IPS-NIHi11 (cell line): ENCODE measurements at places on chromosomes 12 and 14.

GRCh38 chr12:68240079-68240478 is 13.3 kb downstream of the IL22 start:
- no peak for DNase-seq

- no peak for DNase-seq
These were observed 18.6 kb downstream of the PRORP start for GRCh38 chr14:35140718-35141581.

- no peak for DNase-seq
These were observed 19.0 kb downstream of the GALNT9 start for GRCh38 chr12:132310181-132311040.

DNA sequence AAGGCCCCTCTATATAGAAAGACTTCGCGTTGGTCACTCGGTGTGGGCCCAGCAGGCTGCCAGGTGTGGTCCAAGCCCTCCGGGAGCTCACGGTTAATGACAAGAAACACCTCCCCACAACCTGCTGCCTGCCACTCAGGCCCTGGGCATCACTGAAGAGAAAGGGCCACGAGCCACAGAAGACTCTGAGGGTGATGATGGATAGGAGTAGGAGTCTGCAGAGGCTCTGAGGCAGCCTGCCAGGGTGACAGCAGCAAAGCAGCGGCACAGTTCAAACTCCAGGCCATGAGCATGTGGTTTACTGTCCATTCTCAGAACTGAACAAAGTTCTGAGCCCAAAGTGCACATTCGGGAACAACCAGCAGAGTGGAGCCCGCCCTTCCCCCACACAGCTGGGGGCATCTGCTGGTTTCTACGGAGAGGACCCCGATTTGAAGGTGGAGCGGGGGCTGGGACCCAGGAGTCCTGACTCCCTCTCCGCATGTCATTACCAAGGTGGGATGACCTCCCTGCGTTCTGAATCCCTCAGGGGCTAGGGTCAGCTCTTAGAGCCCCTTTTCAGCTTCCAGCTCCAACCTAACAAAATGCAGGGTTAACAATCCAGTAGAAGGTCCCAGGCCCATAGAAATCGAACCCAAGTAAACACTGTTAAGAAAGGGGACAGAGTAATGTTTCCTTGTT is 65.8 kb downstream of the VWF start:
- no peak for DNase-seq

- DNase-seq = no peak
These were observed 62.6 kb downstream of the FSCB start for GRCh38 chr14:44444454-44444853.

- DNase-seq = no peak
These were observed 31.3 kb upstream of the ATP2A2 start for GRCh38 chr12:110249716-110250225.

- no peak for DNase-seq
These were observed 243.8 kb upstream of the PWP1 start for GRCh38 chr12:107441665-107442300.

DNA sequence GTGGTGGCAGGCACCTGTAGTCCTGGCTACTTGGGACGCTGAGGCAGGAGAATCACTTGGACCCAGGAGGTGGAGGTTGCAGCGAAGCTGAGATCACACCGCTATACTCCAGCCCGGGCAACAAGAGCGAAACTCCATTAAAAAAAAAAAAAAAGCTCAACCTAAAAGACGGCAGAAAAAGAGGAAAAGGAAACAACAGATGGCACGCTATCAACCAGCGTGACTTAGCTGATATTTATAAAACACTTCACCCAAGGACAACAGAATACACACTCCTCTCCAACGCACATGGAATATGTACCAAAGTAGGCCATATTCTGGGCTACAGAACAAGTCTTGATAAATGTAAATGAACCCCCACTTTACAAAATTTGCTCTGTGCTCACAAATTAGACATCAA is 34.0 kb upstream of the CLMN start:
- no peak for DNase-seq

- no peak for DNase-seq
These were observed 74.2 kb downstream of the PRORP start for GRCh38 chr14:35196571-35196970.

DNA sequence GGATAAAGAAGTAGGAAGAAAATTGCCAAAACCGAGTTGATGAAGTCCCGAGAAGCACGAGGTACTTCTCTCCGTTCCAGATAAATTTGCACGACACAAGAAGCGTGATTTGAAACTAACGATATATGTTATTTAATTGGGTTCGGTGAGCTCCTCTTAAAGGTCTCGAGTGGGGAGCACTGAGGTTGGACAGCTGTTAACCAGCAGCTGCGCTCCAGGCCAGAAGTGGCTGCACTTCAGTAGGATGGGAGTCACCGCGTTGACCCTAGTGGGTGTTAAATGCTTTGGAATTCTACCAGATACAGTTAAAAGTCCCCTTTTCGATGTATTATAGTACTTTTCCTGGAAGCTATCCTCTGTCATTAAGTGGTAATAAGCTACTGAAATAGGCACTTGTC is 953 bp upstream of the DCAF5 start:
- DNase-seq = no peak

GRCh38 chr12:57889500-57889989 is 43.0 kb upstream of the CTDSP2 start:
- DNase-seq = no peak

DNA sequence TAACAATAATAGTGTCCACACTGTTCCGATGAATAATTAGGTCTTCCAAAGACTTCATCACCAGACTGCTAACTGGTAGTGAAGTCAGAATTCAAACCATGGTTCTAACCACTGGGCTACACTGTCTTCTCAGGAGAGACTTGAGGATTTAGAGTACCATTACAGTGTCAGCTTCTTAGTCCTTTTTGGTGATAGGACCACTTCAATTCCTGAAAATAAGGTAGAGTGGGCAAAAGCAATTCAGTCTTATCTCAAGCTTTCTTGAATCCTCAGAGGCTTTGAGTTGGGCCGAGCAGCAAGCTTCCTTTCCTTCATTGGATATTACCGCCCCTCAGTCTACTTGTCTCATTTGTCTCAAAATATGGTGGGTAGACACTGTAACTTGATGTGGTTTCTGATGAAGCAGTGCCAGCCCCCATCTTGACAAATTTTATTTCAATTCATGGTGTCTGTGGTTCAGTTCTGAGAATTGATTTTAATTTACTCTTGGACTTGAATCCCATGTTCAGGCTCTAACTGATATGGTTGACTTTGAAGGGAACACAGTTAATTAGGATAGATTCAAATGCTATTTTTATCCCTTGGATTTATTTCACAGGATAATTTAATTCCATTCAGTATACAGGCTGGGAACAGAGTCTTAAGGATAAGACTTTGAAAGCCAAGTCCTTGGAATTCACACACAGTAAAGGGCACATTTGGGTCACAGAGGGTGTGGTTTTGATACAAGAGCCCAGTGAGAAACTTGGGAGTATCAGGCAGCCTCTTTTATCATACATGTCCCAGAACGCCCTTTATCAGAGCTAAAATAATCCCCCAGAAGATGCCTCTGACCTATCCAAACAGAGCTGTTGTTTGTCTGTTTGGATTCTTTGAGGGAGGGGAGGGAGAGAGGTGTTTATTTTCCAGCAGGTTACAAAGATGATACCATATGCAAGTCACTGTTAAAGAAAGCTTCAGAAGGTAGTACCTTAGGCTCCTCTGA is 167.3 kb downstream of the PRKCH start:
- no peak for DNase-seq

DNA sequence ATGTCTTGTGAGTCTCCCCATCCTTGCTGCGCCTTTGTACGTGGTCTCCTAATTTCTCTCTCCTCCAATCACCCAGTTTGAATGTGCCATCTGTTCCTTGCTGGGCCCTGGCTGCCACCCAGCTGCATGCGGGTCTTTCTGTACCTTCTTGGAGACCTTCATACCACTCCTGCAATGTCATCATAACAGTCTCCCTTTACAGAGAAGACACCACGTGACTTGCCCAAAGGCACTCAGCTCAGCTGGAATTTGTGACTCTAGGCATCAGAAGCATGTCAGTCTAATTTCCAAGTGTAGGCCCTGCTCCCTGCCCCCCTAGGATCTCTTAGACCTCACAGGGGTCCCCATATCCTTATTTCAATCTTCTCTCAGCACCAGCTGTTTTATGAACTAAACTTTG is 284.2 kb downstream of the TTC8 start:
- DNase-seq = no peak

DNA sequence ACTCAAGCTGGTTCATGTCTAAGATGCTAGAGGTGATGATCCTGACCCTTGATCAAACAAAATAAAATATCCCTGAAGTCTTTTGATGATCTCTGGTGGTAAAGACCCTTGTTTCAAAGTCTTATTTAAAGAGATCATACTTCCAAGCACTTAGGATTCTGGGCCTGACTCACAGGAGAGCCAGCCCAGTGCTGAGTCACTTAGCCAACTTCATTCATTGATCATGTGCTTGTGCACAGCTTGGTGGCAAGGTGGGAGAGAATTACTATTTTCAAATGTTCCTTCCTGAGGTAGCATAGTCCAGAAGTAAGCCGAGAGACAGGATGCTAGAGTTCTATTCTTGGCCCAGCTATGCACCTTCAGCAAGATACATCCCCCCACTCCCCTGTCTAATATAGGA is 40.6 kb downstream of the SCN8A start:
- DNase-seq = no peak

DNA sequence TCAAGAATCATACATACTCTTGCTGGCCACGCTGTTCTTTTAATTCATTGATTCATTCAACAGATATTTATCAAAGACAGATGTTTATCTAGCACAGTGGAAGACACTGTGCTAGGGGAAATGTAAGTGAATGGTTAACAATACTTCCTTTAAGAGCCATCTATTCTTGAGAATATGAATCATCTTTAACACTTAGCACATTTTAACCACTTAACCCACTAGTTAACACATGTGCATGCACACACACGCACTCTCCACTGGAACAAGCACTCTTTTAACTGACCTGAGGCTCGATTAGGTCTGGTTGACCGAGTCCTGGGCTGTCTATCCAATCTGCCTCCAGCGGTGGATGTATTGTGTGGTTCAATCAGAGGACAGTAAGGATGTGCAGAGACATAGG is 34.6 kb downstream of the LMNTD1 start:
- no peak for DNase-seq

DNA sequence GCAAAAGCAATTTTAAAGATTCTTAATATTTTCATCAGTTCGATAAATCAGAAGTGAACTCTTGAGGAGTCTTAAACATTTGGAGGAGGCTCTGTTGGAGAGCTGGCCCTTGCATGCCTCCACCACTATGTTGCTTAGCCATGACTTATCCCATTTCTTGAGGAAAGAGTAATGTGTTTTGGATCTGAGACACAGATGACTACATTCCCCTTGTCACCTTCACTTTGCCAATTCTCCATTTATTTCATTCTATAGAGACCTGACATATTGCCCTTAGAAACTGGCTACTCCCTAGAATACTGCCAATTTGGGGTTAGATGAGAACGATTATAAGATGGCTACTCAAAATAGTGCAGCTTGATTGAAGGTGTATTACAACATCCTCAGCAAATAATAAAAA is 157.4 kb upstream of the TMEM260 start:
- DNase-seq = no peak

- no peak for DNase-seq
These were observed 43.6 kb upstream of the NAA30 start for GRCh38 chr14:57346741-57347140.

DNA sequence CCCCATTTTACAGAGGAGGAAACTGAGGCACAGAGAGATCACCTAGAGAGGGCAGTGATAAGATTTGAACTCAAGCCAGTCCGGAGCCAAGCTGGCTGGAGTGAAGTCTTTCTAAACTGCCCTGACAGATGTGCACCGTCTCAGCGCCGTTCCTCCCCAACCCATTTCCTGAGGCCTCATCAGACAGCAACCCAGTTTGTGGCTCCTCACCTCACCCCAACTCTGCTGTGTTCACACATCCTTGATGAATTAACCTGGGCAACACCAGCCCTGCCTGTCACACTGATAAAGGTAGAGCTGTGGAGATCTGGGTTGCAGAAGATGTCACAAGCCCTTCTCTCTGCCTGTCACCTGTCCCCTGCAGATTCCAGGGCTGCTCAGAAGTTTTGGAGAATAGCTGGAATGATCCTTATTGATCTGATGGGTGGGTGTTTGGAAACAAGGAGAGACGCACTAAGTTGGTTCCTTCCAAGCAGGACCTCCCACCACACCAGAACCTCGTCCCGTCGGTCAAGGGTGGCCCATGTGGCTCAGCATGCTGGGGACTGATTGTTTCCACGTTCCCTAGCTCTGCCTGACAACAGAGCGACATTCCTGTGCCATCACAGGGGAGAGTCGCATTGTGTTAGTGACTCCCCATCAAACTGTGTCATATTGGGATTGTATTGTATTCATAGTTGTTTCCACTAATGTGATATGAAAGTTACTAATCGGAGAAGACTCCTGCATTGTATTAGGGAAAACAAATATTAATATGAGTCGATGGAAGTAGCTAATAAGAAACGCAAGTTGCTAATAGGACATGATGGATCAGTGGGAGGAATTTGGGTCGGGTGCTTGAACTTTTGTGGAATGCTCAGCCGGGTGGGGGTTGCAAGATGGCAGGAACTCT is 200.6 kb downstream of the PHETA1 start:
- no peak for DNase-seq

DNA sequence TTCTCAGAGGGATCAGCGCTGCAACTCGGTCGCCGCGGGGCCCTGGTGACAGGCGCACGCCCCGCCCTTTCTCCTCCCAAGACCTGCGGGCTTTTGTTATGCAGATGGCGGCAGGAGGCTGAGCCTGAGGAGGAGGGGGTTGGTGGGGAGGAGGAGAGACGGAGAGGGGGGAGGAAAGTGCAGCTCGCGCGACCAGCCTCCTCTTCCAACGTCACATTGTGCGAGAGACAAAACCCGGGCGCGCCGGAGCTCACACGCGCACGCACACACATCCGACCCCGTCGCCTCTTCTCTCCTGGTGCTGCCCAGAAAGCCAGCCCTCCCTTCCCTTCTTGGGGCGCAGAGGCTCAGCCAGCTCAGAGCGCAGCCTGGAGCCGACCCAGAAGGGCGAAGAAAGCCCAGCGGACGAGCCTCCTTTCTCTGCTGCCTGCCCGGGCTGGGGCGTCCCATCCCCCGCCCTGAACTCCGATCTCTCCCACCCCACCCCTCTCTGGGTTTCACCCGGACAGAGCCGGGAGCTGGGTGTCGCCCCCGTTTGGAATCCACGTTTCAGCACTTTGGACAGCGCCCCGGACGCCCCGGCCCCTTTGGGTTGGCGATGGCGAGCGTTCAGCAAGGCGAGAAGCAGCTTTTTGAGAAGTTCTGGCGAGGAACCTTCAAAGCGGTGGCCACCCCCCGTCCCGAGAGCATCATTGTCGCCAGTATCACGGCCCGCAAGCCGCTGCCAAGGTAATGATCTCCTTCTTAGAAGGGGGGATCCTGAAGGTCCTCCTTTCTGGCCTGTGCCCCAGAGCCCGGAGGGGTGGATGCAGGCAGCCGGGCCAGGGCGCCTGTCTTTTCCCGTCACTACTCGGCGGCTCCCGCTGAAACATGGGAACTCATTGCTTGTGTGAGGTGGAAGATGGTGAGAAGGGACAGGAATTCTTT is at the start of gene SRRM4:
TSS of gene SRRM4 (plus strand) at position 257 of the 927 bp plus-strand sequence. CDS start at position 599, 342 bp downstream.
- DNase-seq = peak; percentile 90

DNA sequence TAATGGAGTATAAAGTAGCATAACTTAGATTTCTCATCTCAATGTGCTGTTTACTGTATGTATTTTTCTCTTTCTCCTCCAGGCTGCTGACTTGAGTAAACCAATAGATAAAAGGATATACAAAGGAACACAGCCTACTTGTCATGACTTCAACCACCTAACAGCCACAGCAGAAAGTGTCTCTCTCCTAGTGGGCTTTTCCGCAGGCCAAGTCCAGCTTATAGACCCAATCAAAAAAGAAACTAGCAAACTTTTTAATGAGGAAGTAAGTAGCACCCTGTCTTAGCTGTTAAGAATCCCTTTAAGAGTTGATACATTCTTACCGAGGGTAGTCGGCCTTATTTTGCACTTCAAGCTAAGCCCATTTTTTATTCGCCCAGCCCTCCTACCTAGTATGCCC is 55.2 kb downstream of the WDR20 start:
- DNase-seq = no peak
